ENCODE measurements at places on chromosomes 2 and 18.

- peak; percentile 15 for DNase-seq
Observed at GRCh38 chr2:202104286-202104870, 31.3 kb downstream of the KIAA2012 start.

DNA sequence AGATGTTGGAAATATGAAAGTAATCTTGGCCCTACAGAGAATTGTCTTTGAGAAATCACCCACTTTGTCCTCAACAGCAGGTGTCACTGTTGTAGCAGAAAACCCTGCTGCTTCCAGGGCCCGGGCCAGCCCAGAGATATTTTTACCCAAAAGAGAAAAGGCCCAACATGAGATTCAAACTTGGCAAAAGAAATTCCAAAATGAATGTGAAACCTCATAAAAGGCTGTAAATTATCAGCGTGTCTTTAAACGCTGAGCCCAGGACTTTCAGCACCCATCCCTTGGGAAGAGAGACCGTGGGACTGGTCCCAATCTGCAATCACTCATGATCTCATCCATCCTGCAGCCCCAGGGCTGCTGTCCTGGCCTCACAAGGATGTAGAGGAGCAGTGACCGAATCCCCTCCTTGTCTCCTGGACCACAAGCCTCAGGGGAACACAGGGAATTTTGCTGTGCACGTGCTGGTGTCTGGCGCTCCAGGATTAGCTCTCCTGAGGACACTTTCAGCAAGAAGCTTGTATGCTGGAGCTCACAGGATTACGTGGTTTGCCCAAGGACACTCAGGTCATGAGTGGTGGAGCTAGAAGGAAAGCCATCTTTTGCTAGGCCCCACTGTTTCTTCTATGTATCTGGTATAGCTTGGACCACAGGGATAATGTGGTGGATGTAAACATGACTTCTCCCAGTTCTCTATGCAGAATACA is 202.1 kb downstream of the RNF144A start:
- DNase-seq = no peak

GRCh38 chr2:239102266-239102665 is 254.4 kb downstream of the TWIST2 start:
- DNase-seq = no peak

GRCh38 chr2:89837962-89838625 is 1146.6 kb downstream of the RPIA start:
- DNase-seq = no peak

GRCh38 chr2:188620916-188621315 is 329.2 kb downstream of the GULP1 start:
- no peak for DNase-seq

GRCh38 chr18:617970-618504 is 21.2 kb downstream of the CLUL1 start:
- DNase-seq = no peak

DNA sequence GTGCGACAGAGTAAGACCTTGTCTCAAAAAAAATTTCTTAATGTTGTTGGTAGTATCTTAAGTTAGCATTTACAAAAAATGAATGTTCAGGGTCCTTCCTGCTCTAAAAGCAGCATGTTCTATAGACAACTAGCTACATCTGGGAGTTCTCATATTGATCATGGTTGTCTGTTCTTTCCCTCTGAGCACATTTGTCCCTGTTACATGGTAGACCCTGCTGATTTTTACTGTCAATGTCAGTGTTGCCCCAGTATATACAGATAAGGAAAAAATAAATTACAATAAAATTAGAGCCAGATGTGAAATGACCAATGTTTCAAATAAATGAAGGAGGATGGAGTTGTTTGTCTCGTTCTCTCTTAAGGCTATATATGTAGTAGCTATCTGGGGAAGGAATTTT is 63.2 kb downstream of the KCMF1 start:
- DNase-seq = no peak

- DNase-seq = no peak
Observed at GRCh38 chr2:159904959-159905305, 106.9 kb upstream of the CD302 start.

- DNase-seq = no peak
Observed at GRCh38 chr2:109264595-109265328, 135.8 kb downstream of the SH3RF3 start.

GRCh38 chr2:70717431-70718038 is 50.5 kb downstream of the ADD2 start:
- DNase-seq = no peak

DNA sequence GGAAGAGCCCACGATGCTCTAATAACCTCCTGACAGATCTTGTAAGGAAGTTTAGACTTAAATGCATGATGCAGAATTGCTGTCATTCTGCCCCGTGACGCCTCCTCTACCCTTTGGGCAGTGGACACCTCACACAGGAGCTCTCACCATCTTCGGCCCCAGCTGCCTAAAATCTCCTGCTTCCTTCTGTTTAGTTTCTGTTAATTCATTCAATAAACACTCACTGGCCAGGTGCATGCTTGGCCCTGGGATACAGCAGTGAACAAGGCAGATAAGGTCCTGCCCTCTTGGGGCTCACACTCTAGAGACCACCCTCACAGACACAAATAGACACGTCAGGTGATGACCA is 81.1 kb downstream of the SEPTIN10 start:
- no peak for DNase-seq

GRCh38 chr2:64137996-64138395 is 6.2 kb downstream of the PELI1 start:
- DNase-seq = no peak

DNA sequence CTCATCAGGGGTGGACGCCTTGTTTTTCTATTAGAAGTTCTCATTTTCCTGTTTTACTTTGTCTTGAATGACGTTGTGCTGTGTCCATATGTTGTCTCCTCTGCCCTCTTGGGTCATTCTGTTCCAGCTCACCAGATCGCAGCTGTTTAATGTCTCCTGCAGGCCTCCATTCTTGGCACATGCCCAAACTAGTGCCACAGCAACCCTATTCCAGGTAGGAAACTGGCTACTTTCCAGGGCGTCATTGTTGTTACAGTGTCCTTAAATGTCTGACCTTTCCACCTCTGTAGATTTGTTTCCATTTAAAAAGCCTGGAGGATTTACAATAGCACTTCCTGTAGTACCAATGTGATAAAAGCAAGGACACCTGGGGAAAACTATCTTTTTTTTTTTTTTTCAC is 500.7 kb downstream of the METTL4 start:
- DNase-seq = no peak

- DNase-seq = no peak
Observed at GRCh38 chr18:8238507-8238906, 370.7 kb upstream of the RAB12 start.

DNA sequence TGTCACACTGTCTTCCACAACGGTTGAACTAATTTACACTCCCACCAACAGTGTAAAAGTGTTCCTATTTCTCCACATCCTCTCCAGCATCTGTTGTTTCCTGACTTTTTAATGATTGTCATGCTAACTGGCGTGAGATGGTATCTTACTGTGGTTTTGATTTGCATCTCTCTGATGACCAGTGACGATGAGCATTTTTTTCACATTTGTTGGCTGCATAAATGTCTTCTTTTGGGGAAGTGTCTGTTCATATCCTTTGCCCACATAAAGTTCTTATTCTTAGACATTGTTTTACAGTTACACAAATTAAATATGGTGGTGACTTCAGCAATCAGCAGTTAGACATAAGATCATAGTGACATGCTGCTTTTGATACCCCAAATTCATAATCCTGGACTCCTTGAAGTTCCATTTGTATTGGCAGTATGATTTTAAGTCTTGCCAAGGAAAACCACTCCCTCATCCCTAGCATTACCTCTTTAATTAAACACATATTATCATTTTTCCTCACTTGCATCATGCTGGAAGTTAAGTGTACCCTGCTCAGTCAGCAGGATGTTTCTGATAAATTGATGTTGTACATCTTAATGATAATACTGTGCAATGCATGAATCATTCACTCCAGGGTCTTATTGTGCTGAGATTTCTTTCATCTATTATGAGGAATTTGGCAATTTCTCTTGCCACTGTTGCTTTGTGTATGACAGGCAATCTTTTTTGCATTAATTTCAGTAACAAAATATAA is 67.6 kb upstream of the STAT1 start:
- DNase-seq = no peak

GRCh38 chr2:88692187-88692586 is 714 bp downstream of the RPIA start:
- peak; percentile 16 for DNase-seq

DNA sequence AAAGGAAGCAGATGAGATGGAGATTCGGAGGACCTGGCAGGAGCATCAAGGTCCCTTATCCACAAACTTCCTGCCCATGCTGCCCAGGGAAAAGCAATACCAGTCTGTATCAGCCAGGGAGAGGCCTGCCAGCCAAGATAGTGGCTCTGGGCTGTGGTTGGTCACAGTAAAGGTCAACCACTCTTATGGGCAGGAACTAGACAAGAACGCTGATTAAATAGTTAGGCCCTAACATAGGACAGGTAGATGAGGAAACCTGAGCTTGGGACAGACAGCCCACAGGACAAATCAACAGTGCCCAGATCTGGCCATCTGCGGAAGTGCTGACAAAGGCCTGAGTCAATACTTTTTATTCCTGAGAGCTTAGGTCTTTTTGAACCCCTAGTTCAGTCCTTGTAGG is 10.7 kb downstream of the PSTPIP2 start:
- DNase-seq = no peak

- no peak for DNase-seq
Observed at GRCh38 chr2:20970068-20970467, 73.8 kb downstream of the APOB start.

DNA sequence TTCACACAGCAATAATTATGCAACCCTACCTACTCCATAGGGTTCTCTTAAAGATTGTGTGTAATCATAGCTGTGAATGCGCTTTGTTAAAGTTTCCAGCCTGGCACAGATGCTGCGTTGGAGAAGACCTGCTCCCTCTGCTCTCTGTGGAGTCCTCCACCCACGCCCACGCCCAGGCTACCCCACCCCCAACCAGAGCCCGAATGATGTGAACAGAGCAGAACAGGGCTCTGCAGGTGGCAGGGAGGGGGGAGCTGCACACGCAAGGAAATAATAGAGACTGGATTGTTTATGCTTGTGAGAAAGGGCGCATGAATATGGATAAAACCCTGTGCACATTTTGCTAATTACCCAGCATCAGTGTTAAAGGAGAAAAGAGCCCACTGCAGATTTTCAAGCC is 447.5 kb downstream of the BCL11A start:
- DNase-seq = no peak

- no peak for DNase-seq
Observed at GRCh38 chr2:19138264-19138825, 220.1 kb downstream of the OSR1 start.

GRCh38 chr2:209383212-209383611 is 40.6 kb upstream of the MAP2 start:
- DNase-seq = no peak

DNA sequence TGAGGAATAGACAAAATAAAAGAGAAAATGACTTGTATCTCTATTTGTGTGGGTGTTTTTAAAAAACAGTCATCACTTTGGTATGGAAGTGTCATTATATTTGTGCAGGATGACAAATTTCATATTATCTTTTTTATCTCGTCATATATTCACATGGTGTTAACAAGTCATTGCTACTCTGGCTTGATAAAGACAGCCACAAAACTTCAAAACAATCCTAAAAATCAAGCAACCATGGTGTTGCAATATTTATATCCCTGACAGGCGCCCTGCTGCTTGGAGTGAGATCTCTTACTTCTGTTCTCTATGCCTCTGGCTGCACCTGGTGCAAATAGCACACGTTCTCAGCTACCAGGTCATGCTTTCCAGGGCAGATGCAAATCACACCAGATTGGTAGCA is 278.0 kb upstream of the EPHA4 start:
- DNase-seq = no peak

DNA sequence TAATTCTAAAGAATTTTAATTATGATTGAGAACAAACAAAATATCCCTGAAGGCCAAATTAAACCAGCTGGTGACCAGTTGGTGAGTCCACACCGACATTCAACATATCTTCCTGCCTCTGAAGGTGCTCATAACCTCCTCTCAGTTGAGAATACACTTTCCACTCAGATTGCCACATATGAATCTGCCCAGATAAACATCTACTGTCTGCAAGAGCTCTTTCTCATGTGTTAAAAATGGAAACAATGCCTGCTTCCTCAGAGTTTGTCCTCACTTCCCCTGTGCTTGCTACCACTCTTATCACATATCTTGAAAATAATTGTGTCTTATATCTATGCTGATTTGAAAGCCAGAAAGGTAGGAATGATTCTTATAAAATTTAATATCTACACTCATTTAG is 177.7 kb upstream of the GULP1 start:
- DNase-seq = no peak

- DNase-seq = no peak
Observed at GRCh38 chr2:109611467-109612095, 2.2 kb downstream of the SEPTIN10 start.

- DNase-seq = no peak
Observed at GRCh38 chr2:36831185-36831584, 134.7 kb downstream of the VIT start.

DNA sequence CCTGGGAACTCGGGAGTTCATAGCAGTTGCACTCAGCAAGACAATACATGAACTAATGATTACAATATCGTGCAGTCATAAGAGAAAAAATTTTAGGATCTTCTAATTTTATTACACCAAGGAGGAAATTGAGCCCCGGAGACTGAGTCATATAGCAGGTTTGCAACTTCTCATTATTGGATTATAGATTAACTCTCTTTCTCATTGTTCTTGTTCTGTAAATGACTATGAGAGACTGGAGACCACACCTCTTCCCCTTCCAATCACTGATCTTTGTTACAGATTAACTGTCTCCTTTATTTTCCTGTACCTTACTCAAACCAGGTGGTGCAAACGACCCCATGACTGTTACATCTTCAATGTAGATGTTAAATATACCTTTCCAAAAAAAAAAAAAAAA is 435.8 kb upstream of the DDX18 start:
- no peak for DNase-seq

DNA sequence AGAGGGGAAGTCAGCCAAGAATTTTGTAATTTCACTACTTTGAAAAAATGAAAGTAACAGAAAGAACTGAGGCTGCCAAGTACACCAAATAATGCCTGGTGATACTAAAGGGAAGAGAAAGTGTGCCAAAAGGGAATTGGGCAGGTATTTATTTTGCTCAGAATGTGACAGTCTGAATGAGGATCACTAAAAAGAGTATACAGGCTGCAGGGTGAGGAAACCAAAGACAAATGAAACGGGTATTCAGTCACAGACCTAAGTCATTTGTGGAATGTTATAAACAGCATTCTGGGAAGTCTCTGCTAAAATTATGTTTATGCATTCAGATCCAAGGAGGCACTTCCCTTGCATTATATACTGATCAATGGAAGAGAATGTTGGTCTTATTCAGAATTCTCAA is 418.6 kb upstream of the SLC39A10 start:
- no peak for DNase-seq

DNA sequence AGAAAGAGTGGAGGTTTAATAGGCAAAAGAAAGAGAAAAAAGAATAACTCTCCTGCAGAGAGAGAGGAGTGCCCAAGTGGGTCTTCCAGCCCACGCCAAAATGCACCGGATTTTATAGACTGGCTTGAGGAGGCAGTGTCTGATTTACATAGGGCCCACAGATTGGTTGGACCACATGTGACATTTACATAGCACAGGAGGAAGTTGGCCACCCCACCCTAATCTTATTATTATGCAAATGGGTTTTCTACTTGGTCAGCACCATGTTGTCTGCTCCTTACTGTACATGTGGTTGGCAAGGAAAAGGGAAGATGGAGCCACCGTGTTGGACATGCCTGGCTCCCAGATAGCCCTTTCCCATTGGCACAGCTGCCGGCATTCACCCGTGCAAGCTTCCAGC is 56.8 kb downstream of the SP110 start:
- no peak for DNase-seq

- no peak for DNase-seq
Observed at GRCh38 chr18:62494764-62495163, 28.1 kb upstream of the ZCCHC2 start.
